ENCODE measurements at places on chromosomes 11 and 22.
A peak's percentile ranks its signal among the peaks of the same experiment; 100 is the strongest.

DNA sequence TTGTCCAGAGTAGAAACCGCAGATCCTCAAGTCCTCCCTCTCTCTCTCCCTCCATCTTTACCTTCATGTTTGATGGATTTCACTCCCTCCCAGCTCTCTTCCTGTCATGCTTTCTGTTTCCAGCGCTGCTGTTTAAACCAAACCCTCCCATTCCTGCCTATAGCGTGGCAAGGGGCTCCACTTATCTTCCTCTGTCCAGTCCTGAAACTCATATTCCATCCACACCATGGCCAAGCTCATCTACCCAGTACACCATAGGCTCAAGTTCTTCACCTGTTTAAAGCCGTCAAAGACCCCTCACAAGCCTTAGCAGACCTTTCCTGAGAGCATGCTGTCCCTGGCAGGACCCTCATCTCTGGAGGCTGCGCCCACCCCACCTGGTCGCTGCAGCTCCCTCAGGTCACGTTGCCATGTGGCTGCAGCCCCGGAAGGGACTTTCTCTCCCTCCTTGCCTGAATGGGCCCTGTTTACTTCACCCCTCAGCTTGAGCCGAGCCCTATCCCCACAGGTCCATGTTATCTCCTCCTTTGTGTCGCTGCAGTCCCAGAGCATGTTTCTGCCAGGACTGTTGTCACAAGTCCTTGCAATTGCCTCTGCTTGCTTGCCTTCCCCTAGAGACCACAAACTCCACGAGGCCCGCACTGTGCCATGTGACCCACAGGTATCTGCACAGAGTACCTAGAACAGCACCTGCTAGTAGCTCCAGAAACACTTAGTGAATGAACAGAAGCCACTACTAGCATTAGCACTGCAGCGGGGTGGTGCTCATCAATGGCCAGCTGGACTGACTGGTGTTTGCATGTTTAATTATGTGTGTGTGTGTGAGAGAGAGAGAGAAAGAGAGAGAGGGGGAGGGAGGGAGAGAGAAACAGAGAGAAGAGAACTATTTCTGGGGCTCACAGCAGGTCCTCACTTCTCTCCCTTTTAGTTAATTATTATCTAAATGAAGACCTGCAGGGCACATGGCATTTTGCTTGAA lies 149.4 kb upstream of the SNX19 start:
- DNase-seq, result no peak

GRCh38 chr22:25880524-25880923 lies 138.5 kb downstream of the MYO18B start:
- no peak for DNase-seq

- no peak for DNase-seq
Observed at GRCh38 chr11:120217941-120218694, 7.3 kb downstream of the OAF start.

- no peak for DNase-seq
Observed at GRCh38 chr11:123354371-123354975, 75.6 kb upstream of the GRAMD1B start.

- no peak for DNase-seq
Observed at GRCh38 chr11:77195071-77195755, 67.2 kb downstream of the MYO7A start.

- no peak for DNase-seq
Observed at GRCh38 chr11:22331771-22332170, 6.4 kb upstream of the SLC17A6 start.

- DNase-seq, result no peak
Observed at GRCh38 chr11:44976576-44976975, 25.9 kb upstream of the TP53I11 start.

- no peak for DNase-seq
Observed at GRCh38 chr11:126414615-126415014, 59.1 kb downstream of the ST3GAL4 start.

GRCh38 chr11:130403271-130403804 lies 25.1 kb downstream of the ADAMTS8 start:
- DNase-seq, result no peak

DNA sequence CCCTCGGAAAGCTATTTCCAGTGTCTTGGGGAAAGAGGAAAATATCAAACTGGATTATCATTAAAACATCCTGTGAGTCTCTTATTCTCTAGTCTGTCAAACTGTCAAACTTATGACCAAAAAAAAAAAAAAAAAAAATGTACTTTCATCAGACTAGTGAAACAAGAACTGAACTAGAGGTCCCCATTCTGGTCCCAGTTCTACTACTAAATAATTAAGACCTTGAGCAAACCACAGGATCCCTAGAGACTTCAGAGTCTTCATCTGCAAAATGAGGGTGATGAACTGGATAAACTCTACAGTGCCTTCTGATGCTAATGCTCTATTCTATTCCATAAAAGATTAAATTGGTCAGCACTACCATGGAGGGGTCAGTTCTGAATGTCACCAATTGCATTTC lies 105.8 kb downstream of the SERGEF start:
- DNase-seq, result no peak

DNA sequence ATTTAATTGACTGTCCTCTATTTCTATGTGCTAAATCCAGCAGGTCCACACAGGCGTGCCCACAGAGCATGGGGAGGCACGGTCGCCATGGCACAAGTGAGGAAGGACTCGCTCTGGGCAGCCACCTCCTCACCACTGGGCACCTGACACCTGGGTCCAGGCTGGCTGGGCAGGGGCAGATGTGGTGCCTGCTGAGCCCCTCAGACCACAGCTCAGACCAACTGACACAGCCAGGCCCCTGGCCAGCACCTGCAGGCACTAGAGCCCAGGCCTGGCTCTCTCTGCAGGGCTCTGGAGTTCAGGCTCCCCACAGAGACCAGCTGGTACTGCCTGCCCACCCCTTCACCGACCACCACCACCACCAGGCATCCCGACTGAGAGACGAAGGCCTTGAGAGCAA lies 27.9 kb downstream of the LINC01488 start:
- no peak for DNase-seq

DNA sequence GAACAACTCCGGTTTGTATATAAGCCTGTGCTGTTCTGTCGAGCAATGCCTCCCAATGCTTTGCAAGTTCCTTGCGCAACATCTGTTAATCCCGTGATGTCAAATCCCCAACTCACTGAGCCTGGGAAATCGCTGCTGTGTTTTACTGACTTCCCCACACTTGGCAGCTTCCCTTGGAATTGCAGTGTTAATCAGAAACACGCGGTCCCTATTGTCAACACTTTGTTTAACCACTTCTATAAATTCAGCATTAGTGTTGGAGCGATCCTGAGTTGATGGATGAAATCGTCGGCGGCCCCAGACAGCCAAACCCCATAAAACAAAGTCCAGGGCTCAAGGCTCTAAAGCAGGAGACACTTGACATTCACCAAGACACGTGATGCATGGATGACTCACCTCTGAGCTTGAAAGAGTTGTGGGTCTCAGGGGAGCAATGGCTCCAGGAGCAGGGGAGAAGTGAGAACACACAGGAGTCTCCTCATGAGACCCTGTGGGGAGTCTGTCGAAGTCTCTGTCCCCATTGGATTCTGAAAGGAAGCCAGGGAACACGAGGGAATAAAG lies 555.3 kb downstream of the MIAT start:
- DNase-seq, result no peak

GRCh38 chr22:25148149-25148691 lies 51.4 kb upstream of the CRYBB3 start:
- no peak for DNase-seq

DNA sequence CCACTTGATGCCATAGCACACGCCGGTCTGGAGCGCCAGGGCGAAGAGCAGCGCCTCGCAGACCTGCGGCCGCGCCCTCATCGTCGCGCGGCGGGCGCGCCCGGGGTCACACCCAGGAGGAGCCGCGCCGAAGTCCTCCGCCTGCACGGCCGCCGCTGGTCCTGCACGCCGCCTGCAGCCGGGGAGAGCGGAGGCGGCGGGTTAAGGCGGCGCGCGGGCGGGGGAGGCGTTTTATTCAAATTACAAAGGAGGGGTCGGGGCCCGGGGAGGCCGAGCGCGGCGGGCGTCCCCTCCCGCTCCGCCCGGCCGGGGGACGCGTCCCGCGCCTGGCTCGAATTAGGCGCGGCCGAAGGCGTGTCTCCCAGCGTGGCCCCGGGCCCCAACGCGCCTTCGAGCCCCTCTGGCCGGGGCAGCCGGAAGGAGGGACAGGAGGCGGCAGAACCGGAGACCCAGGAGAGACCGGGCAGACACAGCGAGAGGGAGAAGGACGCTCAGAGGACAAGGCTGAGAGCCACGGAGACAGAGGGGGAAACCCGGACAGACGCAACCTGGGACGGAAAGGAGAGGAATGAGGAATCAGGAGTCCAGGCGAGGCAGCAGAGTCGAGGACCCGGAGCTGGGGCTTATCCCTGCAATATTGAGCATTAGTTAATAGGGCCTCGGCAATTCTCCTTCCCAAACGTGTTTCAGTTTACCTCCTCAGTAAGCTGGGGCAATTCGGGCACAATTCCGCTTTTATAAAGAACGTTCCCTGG lies at the start of gene WNT11:
Gene WNT11, minus strand, starts transcription at position 176 of the 755 bp plus-strand sequence. Its CDS starts 95 bp downstream, at position 81.
- no peak for DNase-seq

GRCh38 chr11:103494491-103494890 lies 385.3 kb downstream of the DYNC2H1 start:
- no peak for DNase-seq

DNA sequence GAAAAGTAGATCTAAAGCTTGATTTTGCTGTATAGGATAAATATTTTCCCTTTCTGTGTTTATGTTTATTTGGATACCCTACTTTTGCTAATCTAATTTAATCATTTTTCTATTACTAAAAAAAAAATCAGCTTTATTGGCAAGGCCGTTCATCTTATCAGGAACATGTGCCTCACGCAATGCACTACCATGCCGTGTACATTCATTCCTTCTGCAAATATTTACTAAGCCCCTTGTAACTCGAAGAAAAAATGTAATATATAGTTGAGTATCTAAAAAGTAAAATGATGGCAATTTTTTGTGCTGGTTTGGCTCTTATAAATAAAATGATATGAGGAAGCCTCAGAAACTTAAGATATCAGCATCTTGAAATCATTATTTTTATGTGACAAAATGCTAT lies 8.9 kb downstream of the UVRAG start:
- no peak for DNase-seq

GRCh38 chr11:27437829-27438594 lies 34.6 kb downstream of the LGR4 start:
- DNase-seq, result no peak

DNA sequence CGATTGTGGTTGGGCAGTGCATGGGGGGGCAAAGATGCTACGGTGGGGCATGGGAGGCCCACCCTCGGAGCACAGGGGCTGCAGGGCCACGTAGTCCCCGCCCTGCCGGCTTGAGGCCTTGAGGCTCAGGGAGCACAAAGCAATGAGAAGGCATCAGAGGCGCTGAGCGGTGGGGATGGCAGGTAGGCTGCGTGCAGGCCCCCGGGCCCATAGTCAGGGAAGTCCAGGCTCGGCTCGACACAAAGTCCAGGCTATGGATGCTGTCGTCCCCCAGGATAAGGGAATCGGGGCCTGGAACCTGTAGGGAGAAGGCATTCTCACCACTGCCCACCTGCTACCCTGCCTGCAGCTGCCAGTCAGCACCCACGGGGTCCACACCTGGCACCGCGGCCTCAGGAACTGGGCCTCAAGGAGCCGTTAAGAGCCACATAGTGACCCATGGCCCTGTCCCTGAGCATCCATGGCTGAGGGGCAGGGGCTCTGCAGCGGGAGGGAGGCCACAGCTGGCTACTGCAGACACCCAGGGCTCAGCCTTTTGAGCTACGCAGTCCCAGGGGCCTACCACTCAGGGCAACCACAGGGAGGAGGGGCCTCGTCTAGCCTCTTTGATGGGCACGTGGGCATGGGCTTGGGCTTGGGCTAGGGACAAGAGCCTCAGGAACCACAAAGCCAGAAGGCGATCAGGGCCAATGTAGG lies 179.7 kb downstream of the IGLL1 start:
- DNase-seq, result no peak

GRCh38 chr22:37896181-37896592 lies 9.9 kb upstream of the MICALL1 start:
- no peak for DNase-seq

DNA sequence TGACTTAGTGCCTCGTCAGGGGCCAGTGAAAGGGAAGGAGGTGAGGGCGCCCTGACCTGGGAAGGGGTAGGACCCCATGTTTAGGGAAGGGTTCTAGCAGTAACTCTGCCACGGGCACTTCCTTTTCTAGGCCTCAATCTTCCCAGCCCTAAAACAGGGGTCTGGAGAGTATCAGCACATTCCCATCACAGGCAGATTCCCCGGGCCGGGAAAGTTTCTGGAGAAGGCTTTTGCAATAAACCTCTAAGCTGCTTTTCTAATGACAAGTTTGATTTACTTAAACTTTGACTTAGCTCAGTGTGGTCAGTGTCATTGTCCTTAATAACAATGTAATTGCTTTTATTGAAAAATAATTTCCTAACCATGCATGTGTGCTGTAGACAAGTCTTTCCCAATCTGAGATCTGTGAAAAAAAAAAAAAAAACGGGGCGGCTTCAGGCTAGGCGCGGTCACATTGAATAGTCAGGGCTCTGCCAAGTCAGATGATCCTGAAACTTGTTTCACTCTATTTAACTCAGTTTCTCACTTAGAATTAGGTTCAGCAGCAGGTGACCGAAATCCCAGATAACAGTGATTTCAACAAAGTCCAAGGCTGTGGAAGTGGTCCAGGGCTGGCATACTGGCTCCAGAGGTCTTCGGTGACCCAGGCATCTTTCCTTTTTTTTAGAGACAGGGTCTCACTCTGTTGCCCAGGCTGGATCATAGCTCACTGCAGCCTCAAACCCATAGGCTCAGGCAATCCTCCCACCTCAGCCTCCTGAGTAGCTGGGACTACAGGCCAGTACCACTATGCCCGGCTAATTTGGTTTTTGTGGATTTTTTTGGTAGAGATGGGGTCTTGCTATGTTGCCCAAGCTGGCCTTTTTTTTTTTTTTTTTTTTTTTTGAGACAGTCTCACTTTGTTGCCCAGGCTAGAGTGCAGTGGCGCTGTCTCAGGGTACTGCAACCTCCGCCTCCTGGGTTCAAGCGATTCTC lies 19.5 kb upstream of the TAB1 start:
- DNase-seq, result no peak

DNA sequence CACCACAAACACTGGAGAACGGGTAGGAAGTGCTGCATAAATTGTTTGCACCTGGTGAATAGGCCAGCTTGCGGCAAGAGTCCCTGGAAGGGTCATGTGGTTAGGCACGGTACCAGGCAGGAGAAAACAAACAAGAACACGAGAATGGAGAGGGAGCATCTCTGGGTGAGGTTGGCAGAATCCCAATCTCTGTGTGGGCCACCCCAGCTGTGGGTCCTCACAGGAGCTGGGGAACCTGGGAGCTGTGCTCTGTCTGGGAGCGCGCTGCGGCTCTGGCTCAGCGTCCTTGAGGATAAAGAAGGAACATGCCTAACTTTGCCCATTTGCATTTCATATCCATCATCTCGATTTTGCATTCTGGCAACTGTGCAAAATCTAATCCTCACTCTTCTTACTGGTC lies 46.1 kb upstream of the JAM3 start:
- no peak for DNase-seq

DNA sequence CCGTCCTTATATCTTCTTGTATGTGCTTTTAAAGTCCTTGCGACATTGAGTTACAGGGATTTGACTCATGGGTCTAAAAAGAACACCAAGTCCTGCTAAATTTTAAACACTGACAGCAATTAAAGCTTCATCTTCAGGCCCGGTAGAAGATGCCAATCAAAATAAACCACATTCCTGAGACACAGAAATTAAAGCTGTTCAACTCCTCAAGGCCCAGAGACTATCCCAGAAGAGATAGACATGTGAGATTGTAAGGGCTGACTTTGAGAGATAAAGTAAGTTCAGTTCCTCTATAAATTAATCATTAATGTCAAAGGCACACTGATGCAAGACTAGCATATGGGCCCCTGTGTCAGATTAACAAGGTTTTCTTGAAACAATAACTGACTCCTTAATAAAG lies 49.8 kb downstream of the OSBPL5 start:
- DNase-seq, result no peak

- DNase-seq, result peak; percentile 50
Observed at GRCh38 chr22:46116491-46116958, 33.8 kb upstream of the PPARA start.

GRCh38 chr22:48395201-48395600 lies 1432.5 kb downstream of the BRD1 start:
- no peak for DNase-seq
